ENCODE measurements at places on chromosomes 12 and 14.

GRCh38 chr12:20453756-20454310 lies 85.5 kb downstream of the PDE3A start:
- DNase-seq, result no peak

GRCh38 chr14:85090681-85091080 lies 439.3 kb upstream of the FLRT2 start:
- DNase-seq, result no peak

DNA sequence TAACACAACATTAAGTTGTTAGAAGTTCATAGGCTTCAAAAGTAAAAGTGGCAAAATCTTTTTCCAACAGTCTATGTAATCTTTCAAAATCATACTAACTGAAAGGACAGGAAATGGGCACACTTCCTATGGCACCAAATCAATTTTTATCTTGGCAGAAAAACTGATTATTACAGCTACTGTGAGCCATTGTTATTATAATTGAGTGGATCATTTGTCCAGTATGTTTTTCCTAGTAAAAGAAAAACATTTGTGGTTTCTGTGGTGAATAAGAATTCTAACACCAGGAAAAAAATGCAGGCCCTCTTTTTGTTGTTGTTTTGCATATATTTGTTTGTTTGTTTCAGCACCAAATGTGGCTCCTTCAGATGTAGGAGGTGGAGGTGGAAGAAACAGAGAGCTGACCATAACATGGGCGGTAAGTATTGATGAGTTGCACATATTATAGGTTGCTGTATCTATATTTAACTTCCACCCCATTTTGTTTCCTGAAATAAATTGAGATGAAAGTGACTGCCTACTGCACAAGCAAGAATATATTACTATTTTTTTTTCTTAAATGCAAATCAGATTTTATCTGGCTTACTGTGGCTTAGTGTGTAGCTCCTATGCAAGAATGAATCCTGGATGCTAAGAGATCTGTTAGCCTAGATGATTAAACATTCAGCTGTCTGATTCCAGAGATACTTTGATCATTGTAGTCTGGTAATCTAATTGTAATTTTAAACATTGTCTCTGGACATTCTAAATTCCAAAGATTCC lies 174.1 kb upstream of the PDZRN4 start:
- DNase-seq, result peak; percentile 85

- DNase-seq, result no peak
Measured at GRCh38 chr12:46537387-46537955, 164.9 kb upstream of the SLC38A2 start.

GRCh38 chr12:6326316-6327228 lies 15.3 kb downstream of the TNFRSF1A start:
- DNase-seq, result peak; percentile 49

DNA sequence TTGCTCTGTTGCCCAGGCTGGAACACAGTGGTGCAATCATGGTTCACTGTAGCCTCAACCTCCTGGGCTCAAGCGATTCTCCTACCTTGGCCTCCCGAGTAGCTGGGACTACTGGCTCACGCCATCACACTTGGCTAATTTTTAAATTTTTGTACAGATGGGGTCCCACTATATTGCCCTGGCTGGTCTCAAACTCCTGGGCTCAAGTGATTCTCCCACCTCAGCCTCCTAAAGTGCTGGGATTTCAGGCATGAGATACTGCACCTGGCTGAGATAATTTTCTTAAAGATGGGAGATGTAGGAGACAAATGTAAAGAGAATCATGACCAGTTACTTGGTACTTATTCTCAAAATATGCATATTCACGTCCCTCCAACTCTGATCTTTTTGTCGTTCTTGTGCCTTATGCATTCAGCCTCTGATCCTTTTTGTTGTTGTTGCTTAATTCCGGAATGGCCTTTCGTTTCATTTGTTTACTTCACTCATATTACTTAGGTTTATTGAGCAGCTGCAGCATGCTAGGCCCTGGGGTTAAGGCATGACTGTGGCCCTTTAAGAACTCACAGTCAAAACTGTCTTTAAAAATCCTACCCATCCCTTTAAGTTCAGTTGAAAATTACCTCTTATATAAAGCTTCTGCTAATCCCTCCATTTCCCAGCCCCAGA lies 8.9 kb downstream of the RBMS2 start:
- DNase-seq, result no peak

- DNase-seq, result no peak
Measured at GRCh38 chr12:11826574-11826973, 177.1 kb downstream of the ETV6 start.

DNA sequence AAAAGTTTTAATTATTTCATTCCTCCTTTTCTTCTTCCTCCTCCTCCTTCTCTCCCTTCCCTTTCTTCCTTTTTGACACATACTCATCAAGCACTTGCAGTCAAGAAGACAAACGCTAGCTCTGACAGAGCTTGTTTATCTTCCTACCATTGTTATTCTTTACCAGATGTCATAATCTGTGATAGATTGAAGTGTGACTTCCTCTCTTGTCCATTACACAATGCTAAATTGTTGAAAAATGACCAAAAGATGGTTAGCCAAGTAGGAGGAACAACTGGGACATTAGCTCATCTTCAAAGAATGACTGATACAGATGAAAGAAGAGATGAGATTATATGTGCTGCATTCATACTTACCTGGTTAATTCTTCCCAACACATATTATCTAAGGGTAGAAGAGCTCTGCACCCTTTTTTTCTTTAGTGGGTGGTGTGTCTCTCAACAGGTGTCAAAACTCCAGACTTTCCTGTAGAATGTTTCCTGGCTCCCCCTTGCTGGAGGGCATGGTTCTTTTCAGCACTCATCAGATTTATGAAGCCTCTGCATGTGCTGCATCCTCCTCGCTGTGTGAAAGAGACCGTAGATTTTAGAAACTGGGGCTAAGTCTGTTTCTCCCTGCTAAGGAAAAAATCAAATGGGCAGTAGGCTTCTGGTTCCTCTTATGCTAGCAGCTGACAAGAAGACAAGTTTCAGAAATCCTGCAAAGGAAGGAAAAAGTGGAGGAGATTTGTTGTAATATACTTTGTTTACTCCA lies 147.1 kb downstream of the TMX1 start:
- DNase-seq, result peak; percentile 35

DNA sequence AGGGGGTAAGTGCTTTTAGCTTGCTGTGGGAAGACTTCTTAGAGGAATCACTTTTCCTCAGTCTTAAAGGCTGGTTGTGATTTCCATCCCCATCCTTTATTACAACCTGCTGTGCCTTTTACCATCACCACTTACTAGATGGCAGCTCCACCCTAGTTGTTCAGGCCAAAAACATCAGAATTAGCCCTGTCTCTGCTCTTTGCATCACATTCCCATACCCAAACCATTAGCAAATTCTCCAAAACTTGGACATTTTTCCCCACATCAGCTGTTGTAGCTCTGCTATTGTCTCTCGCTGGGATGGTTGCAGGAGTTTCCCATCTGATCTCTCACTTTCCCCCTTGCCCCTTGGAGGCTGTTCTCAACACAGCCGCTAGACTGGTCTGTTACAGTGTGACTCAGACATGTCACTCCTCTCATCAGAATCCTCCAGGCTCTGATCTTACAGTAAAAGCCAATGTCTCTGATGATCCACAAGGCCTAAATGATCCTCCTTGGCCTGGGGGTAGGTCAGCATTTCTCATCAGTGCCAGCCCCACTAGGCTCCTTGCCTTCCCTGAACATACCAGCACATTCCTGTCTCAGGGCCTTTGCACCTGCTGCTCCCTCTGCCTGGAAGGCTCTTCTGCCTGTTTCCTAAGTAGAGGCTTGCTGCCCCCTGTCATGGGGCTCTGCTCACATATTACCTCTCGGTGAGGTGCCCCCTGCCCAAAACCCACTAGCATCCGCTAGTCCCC lies 102.5 kb downstream of the BEGAIN start:
- no peak for DNase-seq

GRCh38 chr14:89304561-89304960 lies 112.5 kb downstream of the FOXN3 start:
- DNase-seq, result no peak

GRCh38 chr12:33654313-33654712 lies 214.7 kb upstream of the SYT10 start:
- DNase-seq, result no peak

- no peak for DNase-seq
Measured at GRCh38 chr14:102948698-102949061, 26.2 kb downstream of the AMN start.

DNA sequence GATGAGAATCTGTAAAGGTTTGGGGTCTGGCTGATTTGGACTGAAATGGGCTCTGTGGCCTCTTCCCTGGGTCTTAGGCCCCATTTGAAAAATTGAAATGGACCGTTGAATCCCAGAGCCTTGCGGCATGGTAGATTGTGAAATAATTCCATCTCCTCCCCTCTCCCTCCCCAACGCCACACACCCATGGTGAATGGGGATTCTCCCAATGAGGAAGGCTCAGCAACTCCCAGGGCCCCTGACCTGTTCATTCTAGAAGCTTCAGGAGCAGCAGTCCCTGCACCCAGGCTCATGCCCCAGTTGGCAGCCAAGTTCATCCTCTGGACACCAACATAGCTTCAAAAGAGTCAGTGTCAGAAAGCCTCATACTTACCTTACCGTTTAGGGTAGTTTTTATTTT lies 217.4 kb downstream of the ZFP36L1 start:
- no peak for DNase-seq

- no peak for DNase-seq
Measured at GRCh38 chr12:69834147-69834546, 9.1 kb downstream of the MYRFL start.

- no peak for DNase-seq
Measured at GRCh38 chr12:101459642-101460346, 15.3 kb upstream of the SPIC start.

- DNase-seq, result no peak
Measured at GRCh38 chr14:60221457-60221856, 27.6 kb upstream of the PPM1A start.

All from endothelial cell of umbilical vein (primary cell).